Nucleus accumbens (tissue), 56 donors: ENCODE measurements at places on chromosomes 5 and 9.

DNA sequence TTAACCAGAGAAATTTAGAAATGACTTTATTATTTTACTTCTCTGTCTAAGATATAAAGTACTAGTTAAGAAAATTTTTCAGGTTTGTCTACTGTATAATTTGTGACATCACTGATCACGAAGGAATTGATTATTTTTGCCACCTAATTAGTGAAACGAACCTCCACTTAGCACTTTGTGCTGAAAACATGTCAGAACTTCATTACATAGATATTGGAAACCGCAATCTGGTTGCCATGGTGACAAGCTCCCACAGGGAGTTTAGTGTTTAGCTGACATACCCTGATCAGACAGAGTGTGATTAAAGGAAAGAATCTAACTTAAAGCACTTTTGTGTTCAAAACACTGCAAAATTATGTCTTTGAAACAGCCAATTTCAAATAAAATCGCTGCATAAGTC is 668.4 kb upstream of the CCNG1 start:
- DNase-seq, result peak; percentile 18

- no peak for DNase-seq
Observed at GRCh38 chr5:28473531-28474107, 1435.2 kb upstream of the CDH9 start.

- no peak for DNase-seq
Observed at GRCh38 chr5:139949710-139950109, 93.4 kb downstream of the NRG2 start.

- no peak for DNase-seq
Observed at GRCh38 chr9:134220311-134220710, 55.9 kb upstream of the RNU6ATAC start.

- no peak for DNase-seq
Observed at GRCh38 chr5:119078861-119079260, 8.0 kb downstream of the DMXL1 start.

GRCh38 chr9:80649001-80649420 is 1040.3 kb downstream of the TLE1 start:
- DNase-seq, result no peak

GRCh38 chr5:53091289-53091688 is 18.3 kb downstream of the MOCS2 start:
- no peak for DNase-seq

- DNase-seq, result no peak
Observed at GRCh38 chr5:83947763-83948162, 227.1 kb upstream of the HAPLN1 start.

DNA sequence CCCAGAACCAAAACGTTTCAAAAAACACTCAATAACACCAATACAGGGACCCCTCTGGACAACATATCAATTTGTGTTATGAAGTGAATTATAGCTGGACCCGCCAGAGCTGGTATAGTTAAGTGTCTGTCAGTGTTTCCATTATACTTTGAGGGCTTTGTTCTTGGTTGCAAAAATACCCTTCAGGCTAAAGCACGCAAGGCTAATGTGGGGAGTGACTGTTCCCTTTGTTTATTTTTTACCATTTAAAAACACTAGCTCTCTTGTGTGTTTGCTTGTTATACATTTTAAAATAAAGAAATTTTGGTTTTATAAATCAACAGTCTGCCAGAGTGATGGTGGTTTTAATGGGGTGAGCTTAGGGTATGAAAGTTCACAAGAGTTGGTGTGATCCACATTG is 859.5 kb downstream of the PTPRD start:
- DNase-seq, result no peak

GRCh38 chr5:160298189-160298588 is 14.2 kb downstream of the CCNJL start:
- no peak for DNase-seq

DNA sequence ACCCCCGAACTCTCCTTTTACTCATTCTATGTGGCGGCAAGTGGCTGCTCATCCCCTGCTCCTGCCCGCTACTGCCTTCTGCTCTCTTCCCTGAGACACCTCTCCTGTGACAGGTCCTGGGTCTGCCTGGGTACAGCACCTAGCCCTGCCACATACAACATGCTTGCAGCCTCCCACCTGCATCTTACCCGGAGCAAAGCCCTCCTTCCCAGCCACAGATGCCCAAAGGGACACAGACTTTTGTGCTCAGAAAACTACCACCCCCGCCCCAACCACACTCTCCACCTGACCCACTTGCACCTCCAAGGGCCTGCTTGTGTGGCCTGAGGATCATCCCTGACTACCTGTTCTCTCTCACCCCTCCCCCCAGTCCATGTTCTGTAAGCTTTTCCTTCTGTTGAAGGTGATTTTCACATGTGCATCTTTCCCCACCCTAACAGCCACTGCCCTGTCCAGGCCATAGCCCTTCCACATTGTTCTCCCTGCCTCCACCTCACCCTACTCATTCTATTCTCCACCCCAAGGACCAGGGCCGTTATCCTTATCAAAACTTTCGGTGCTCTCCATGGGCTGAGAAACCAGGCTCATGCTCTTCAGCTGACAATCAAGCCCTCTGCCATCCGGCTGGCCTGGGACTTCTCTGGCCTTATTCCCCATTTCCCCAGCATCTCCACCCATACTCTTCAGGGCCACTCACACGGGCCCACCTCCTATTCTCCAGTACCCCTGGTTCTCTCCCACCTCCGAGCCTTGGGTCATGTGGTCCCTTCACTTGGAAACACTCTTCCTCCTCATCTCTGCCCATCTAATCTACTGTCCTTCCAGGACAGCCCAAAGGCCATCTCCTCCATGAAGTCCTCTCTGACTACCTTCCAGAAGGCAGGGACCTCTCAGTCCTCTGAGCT is 46.4 kb upstream of the ALDH1B1 start:
- DNase-seq, result no peak

- DNase-seq, result no peak
Observed at GRCh38 chr5:177349762-177350161, 1.7 kb downstream of the LMAN2 start.

DNA sequence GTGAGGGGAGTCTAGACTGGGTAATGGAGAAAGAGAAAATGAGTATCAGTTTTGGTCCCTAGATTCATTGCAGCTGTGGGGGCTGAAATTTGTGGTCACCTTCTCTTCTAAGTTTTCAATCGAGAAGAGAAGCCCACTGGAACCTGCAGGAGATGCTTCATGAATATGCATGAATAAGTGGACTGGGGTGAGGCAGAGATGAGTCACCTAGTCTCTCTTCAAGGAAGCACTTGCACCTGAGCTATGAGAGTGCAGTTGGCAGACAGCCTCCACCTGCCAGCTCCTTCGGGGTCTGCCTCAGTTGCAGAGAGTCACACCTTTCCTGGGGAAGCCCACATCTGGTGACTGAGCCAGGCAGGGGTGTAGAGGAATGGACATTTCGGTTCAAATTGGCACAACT is 69.1 kb downstream of the ZNF366 start:
- no peak for DNase-seq

- peak; percentile 6 for DNase-seq
Observed at GRCh38 chr5:159504857-159505304, 174.6 kb upstream of the IL12B start.

GRCh38 chr5:113302120-113302519 is 132.7 kb downstream of the TSSK1B start:
- DNase-seq, result no peak

DNA sequence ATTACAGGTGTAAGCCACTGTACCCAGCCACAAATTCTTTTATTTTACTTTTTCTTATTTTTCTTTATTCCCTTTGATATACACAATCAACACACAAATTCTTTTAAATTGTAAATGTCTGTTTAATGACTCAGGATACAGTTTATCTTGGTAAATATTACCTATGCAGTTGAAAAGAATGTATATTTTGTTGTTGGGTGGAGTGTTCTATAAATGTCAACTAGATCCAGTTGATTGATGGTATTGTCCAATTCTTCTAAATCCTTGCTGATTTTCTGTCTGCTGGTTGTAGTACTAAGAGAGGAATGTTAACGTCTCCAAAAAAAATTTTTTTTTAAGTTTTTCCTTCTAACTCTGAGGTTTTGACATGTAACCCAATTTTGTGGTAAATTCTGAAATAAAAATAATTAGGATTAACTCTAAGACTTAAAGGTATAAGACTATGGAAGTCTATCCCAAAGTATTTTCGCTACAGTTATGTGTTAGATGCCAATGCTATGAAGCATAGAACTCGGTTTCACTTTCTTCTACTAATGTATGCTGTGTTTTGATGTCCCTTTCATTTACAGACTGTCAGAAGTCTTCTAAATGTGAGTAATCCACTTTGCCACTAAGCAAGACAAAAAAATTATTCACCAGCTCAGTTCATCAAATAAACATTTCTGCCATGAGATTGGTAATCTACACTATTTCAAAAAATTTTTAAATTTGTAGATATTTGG is 720.2 kb upstream of the C9orf72 start:
- DNase-seq, result no peak
